ENCODE measurements at places on chromosomes 4 and X. TPM values are rescaled to one million over a fixed set of nuclear protein-coding genes. Genes with fewer than 3 reads are reported as not detected.

DNA sequence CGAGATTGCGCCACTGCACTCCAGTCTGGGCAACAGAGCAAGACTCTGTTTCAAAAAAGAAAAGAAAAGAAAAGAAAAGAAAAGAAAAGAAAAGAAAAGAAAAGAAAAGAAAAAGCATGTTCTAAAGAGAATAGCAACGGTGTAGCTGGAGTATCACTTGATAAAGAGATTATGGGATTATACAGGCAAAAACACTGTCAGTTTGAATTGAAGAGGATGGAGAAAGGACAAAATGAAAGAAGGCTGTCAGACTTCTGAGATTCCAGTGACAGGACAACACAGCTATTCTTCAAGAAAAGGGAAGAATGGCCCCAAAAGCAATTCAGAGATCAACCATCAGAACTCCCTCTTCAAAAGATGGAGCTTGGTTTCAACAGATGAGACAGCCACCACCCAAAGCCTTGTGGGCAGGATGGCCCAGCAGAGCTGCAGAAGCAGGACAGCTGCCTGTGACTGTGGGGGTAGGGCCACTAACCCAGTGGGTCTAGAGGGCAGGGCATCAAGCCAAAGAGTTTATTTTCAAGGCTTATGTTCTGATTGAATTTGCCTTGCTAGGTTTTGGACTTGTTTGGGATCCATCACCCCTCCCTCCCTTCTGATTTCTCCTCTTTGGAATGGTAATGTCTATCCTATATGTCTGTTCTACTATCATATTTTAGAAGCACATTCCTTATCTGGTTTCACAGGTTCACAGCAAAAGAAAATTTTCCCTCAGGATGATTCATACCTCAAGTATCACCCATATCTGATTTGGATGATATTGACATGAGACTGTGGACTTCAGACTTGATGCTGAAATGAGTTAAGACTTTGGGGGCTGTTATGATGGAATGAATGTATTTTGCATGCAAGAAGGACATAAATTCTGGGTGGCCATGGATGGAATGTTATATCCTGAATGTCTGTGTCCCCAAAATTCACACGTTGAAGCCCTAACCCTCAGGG is 17.5 kb downstream of the RFC1 start:
- DNase-seq: no peak

- DNase-seq: no peak
These were observed 66.0 kb upstream of the STOX2 start for GRCh38 chr4:183838987-183839712.

DNA sequence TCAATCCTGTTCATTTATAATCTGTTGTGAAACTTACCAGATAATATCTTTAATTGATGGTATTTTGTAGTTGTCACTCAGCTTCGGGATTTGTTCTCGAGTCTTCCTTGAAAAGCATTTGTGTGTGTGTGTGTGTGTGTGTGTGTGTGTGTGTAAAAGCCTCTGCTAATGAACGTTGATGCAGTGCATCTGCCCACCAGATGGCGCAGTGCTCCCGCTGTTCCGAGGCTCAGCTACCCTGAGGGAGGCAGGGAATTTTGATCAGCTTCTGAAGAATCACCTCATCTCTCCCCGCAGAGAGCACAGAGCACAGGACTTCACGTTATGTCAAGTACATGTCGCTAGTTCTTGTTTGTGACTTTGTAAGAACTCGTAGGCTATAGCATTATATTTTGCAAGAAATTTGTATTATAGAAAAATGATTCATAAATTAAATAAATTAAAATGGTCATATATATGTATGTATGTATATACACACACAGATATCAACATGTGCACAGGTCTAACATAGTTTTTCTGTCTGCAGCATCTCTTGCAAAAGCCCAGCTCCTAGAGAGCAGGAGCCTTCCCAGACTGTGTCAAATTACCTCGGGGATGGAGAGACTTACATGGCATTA is 316.7 kb upstream of the IGFBP7 start:
- DNase-seq: peak; percentile 56

GRCh38 chr4:61024610-61025009 is 175.5 kb upstream of the ADGRL3 start:
- DNase-seq: no peak

Gene SEC31A
- 91.6 TPM for total RNA-seq
